Stimulated activated CD8-positive, alpha-beta memory T cell treated with anti-CD3 and anti-CD28 coated beads, Interleukin-7, amount 100 ng/mL, for 4 hours (primary cell): ENCODE measurements at places on chromosomes 3 and 15.

DNA sequence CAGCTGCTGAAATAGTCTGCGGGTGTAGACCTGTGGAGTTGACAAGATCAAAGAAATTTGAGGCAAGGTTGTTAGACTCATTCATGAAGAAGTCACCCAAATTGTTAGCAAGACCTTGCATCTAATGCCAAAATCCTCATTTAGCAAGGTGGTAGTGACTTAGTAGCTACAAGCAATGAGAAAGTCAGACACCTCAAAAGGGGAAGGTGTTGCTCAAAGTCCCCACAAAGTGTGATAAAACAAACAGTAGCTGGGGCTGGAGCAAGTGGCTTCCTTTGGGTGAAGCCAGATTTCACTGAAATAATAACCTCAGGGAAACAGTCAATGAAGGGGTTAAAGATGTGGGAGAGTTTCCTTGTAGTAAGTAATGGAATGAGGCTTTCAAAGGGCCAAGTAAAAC is 44.9 kb downstream of the CD86 start:
- DNase-seq, result no peak

DNA sequence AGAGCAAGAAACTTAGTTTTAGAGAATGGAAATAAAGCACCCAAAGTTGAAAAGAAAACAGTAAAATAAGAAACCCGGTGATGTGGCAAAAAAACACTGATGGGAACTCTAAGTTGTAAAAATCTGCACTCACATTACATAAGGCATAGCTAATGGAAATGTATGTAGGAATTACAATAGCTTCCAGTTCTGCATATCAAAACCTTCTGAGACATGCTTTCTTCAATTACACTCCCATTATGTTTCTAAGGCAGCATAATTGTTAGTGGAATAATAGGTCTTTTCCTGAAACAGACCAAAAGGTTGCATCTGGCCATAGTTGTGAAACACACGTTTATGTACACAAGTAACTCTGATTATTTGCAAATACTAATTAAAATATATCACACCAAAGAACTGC is 41.4 kb downstream of the SLC30A4 start:
- DNase-seq, result no peak

DNA sequence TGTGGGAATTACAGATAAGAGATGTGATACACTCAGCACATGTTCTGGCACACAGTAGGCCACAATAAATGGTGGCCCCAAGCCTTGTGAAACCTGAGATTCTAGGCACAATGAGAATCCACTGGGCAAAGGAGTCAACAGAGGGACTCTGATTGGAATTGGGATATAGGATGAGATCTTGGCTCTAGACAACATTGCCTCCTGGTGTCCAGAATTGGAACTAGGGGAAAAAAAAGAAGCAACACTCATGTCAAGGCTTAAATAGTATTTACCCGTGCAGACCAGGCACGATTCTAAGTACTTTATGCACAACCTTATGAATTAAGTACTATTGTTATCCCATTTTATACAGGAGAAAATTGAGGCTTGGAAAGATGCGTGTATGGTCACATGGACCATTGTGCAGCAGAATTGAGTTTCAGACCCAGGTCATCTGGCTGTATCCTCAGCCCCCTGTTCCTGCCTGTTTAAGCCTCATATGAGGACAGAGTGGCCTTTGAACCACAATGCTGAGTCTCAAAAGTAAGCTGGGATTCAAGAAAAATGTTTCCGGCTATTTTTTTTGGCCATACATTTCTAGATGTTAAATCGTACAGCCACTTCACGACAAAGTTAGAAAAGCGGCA is 124.8 kb downstream of the SV2B start:
- DNase-seq, result no peak

DNA sequence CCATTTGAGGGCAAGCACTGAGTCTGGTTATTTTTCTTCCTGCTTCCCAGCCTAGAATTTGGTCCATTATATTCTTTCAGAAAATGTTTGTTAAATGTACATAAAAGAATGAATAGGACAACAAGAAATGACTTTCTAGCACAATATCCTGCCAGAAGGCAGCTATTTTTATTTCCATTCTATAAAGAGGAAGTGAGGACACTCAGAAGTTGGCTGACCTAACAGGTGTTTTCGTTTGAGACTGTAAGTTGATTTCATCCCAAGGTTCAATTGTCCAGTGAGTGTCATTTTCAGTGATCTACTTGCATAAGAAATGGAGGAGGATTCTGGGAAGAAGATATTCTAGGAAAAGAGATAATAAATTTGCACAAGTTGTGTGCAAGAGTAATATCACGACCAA is 191.9 kb upstream of the POU1F1 start:
- DNase-seq, result no peak

- DNase-seq, result no peak
Observed at GRCh38 chr3:148943506-148944205, 47.7 kb upstream of the GYG1 start.

DNA sequence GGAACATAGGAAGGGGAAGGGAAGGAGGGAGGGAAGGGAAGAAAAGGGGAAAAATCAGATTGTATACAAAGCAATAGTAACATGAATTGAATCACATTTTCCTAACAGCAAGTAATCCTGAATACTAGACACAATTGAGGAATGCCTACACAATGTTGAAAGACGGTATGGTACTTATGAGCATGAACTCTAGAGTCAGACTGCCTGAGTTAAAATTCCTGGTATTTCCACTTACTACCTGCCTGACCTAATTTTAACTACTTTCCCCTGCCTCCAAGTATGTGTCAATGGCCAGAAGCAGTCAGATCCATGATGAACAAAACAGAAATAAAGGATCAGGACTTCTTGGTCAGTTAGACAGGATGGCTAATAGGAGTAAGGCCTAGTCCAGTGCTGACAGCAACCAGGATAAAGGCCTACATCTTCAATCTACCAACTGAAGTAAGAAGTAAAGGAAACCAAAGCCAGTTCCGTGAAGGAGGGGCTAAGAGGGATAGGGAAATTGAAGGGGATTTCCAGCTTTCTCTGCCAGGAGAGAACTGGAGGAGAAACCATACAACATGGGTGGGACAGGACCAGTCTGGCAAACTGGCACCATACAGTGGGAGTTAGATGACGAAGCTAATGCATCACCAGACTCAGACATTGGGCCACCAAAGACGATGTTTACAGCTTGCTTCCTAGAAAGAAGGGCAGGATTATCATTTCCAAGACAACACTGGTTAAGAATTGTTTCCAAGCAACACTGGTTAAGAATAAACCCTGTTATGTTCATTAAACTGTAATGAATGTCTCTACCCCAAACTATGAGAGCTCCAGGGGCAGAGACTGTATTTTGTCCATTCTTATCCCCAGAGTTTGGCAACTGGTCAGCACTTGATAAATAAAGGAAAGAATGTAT is 151.6 kb upstream of the UBE2E2 start:
- no peak for DNase-seq

DNA sequence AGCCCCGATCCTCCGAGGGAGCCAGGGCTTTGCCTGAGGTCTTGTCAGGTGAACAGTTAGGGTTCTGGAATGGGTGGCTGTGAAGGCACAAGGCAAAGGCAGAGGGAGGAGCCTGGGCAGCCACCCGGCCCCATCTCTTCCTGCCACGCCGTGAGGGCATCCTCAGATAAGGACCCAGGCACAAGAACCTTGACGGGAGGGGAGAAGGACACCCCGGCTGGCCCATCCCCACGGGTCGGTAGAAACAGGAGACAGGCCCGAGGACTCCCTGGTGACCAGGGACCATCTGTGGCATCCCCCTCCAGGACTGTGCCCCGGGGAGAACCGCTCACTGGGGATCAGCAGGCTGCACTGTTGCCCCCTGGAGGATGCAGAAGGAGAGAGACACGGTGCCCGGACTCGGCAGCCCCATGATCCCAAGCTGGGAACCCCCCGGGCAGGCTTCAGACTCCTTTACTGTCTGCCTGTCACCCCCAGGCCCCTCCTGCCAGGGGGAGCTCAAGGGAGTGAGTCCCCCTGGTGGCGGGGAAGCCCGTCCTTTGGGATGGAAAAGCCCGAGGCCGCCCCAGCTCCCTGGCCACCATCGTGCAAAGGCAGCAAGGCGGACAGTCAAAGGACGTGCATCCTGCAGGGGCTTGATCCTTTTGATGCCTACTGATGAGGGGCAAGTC is 12.3 kb upstream of the PCSK6 start:
- peak; percentile 8 for DNase-seq

- DNase-seq, result no peak
Observed at GRCh38 chr3:30527186-30527585, 79.2 kb upstream of the TGFBR2 start.

GRCh38 chr3:55512571-55513343 is 25.7 kb upstream of the WNT5A start:
- DNase-seq, result no peak

DNA sequence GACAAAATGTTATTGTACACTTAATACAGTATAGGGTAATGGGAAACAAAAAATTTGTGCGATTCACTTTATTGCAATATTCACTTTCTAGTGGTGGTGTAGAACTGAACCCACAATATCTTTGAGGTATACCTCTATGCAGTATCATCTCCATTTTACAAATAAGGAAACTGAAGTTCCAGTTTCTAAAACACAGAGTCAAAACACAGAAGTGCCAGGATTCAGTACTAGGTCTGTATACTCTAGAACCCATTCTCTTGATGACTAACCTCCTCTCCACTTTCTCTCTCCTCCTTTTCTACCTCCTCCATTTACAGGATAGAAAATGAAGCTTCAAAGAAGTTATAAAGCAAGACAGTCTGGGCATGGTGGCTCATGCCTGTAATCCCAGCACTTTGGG is 62.2 kb downstream of the MB21D2 start:
- DNase-seq, result no peak

GRCh38 chr3:38579141-38579540 is 70.3 kb downstream of the SCN5A start:
- DNase-seq, result no peak

DNA sequence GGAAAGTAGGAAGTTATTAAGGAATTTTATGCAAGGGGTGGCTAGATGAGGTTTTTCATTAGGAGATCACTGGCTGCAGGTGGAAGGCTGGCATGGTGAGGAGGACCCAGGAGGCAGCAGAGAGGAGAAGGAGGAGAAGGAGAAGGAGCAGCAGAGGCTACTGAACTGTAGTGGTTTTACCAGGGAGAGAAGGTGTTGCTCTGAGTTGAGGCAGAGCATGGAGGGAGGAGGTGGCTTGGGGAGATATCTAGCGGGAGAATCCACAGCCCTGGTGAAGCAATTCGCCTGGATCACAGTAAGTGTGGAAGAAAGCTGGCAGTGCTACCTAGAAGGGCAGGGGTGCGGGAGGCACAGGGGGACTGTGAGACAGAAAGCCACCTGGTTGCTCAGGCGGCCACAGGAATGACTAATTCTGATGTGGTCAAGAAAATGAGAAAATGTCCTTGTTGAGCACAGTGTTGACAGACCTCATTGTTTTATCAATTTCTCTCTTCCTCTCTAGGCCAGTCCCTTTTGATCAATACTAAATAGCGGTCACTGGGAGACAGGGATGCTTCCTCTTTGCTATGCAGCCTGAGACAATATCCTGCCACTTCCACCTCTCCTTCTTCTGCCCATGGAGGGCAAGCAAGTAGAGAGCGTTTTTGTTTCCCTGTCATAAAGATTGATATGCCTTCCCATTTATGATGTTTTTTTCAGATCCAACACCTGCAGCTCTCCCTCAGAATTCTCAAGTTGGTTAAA is 94.6 kb downstream of the EEFSEC start:
- DNase-seq, result no peak

DNA sequence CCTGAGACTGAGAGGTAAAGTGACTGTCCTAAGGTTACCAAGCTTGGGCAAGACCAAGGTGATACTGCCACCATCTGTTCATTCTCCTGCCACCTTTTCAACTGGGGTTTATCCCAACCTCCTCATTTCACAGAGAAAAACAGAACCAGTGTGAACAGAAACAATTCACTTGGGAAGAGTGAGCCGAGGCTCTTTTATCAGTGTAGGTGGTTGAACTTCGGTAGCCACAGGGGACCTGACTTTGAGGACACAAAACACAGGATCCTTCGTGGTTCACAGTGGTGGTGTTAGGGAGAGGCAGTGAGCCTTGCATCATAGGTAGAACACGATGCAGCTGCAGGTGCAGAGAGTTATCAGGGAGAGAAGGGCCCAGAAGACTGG is 72.8 kb upstream of the ICE2 start:
- DNase-seq, result no peak

DNA sequence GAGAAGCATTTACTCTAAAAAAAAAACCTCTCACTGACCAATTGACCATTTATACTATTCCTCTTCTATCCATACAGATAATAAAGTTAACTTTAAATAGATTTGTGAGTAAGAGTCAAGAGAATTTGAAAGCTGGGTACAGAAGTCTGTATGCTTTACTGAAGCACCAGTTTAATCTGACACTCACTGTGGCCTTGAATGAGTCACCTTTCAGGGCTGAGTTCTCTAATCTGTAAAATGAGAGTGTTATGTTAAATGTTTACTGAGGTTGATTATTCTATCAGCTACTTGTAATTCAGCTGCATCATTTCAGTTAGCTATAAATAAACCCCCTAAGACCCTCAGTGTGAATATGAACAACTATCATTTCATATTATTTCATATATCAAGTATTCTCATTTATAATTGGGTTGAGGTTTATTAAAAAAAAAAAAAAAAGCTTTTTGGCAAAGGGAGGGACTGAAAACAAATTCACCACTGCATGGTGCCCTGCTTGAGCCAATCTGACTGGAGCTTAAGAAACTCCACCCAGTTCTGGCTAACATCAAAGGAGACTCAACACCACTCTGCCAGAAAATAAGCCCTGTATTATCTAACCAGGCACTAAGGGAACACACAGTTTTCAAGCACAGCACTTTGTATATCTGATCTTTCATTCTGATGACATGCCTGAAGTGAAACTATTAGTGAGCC is 2.8 kb downstream of the MAP4 start:
- DNase-seq, result no peak

GRCh38 chr3:30548600-30548999 is 57.8 kb upstream of the TGFBR2 start:
- DNase-seq, result peak; percentile 6

DNA sequence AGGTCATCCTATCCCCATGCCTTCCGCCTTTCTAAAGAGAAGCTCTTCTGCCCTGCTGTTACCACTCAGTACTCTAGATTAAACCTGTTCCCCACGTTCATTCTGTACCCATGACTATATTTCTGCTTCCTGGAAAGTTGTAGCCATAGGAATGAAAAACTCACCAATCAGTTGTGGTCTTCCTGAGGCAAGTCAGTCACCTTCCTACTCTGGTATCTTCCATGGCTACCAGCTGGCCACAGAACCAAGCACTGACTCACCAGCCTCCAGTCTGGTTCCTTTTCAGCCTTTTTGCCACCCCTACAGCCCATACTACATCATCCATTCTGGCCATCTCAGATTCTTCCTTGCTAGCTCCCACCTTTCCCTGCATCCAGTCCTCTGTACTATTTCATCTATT is 46.4 kb downstream of the TMEM44 start:
- no peak for DNase-seq

- no peak for DNase-seq
Observed at GRCh38 chr3:124364317-124365020, 365.8 kb upstream of the UMPS start.

- no peak for DNase-seq
Observed at GRCh38 chr3:165854696-165855095, 17.5 kb upstream of the BCHE start.
